ENCODE measurements at places on chromosomes 5 and 9.

DNA sequence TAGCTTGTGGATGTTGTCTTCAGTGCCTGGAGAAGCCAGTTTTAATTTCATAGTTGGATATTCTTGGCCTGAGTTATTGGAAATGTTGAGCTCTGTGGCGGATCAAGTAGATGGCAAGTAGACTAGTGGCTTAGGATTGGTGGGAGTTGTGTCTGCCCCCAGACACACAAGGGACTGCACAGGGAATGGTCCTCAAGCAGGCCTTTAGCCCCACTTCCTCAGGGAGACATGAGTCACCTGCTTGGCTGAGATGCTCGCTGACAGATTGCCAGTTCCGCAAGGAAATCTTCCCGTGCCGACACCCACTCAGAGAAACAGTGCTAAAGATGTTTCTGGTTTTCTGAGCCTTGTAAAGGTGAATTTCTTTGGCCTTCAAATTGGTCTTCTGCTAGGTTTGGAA, 18.8 kb upstream of the CATSPER3 start:
- DNase-seq: peak; percentile 21

GRCh38 chr9:130609163-130609562, 29.8 kb downstream of the FUBP3 start:
- no peak for DNase-seq

- DNase-seq: no peak
Observed at GRCh38 chr5:154646745-154647113, 108.4 kb upstream of the LARP1 start.

DNA sequence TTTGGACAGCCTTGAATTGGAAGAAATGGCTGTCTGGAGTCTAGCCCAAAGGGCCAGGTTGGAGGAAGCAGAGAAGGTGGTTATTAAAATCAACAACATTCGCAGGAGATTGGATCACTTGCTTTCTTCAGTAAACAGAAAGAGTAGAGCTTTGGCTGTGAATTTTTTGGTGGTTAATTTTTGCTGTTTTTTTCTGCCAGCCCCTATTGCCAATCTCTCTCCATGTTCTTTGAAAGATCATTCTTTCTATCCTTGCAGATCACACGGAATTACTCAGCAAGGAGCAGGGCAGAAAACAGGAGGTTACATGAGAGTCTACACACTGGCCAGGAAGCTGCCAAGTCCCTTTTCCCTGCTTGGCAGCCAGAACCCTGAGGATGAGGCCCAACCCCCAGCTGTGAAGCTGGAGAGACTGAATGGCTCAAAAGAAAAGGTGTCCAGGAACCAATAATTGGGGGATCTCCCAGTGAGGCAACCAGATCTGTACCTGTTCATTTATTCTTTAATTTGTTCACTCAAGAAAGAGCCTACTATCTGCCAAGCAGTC, 13.0 kb downstream of the GLRX start:
- no peak for DNase-seq

DNA sequence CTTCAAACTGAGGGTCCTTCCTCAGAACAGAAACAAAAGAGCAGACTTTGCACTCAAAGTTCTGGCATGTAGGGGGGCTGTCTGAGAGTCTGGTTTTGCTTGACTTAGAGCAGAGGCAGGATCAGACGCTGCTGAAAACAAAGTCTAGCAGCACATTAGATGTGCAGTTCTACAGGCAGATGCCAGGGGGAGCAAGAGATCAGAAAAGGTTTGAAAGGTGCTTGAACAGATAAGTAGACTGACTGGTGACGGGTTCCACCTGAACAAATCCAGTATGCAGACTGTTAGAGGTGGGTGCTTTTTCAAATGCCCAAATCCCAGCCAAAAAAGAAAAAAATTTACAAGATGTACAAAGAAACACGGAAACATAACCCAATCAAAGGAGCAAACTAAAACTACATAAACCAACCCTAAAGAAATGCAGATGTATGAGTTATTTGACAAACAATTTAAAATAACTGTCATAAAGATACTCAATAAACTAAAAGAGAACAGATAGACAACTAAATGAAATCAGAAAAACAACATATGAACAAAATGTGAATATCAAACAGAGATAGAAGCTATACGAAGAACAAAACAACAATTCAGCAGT, 194.7 kb upstream of the FREM1 start:
- peak; percentile 29 for DNase-seq

GRCh38 chr5:131379723-131380122, 115.9 kb downstream of the CDC42SE2 start:
- no peak for DNase-seq

DNA sequence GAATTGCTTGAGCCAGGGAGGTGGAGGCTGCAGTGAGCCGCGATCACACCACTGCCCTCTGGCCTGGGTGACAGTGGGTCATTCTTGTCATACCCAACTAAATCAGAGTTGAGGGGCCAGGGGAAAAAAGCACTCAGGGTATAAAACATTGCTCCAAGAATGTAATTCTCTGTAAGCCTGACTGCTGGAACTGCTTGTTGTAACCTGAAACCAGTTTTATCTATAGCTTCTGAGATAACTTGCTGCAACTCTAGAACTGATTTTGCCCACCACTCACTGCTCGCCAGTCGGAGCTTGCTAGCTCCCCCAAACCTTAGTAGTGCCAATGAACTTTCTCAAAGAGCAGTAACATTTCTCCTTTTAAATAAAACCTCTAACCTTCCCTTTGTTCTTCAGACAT, 9.6 kb upstream of the MSH3 start:
- no peak for DNase-seq

DNA sequence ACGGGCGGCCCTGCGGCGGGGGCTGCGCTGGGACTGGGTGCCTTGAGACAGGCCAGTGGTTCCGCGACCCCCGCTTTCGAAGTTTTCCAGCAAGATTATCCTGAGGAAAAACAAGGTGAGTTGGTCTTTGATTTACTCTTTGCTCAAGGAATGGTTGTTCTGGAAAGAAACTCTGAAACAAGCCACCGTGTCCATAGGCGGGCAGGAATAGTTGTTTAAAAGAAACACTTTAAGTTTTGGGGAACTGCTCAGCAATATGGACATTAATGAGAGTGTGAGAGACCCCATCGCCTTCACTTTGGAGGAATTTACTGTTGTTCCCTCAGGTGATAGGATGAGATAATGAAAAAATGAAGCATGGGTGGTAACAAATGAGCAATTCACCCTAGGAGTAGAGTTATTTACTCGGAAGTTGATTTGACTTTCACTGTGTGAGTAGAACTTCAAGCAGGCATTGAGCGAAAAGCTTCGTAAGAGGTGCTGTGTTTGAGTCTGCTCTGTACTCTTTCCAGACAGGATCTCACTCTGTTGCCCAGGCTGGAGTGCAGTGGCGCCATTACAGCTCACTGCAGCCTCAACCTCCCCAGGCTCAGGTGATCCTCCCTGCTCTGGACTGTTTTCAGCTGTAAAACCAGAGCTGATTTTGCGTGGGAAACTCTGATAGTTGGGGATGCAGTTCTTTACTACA, 1.1 kb downstream of the DMRTA1 start:
- DNase-seq: no peak

DNA sequence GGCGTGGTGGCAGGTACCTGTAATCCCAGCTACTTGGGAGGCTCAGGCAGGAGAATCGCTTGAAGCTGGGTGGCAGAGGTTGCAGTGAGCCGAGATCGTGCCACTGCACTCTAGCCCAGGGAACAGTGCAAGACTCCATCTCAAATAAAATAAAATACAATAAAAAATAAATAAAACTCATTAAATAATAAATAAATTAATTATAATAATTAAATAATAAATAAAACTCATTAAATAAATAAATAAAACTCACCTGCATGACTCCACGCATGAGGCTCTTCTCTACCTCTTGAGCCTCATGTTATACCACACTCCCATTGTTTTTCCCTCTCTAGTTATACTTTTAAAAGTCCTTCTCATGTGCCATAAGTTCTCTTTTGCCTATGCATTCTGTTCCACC, 995.4 kb downstream of the MAT2B start:
- no peak for DNase-seq

- DNase-seq: no peak
Observed at GRCh38 chr5:37396352-37396751, 17.2 kb downstream of the WDR70 start.

DNA sequence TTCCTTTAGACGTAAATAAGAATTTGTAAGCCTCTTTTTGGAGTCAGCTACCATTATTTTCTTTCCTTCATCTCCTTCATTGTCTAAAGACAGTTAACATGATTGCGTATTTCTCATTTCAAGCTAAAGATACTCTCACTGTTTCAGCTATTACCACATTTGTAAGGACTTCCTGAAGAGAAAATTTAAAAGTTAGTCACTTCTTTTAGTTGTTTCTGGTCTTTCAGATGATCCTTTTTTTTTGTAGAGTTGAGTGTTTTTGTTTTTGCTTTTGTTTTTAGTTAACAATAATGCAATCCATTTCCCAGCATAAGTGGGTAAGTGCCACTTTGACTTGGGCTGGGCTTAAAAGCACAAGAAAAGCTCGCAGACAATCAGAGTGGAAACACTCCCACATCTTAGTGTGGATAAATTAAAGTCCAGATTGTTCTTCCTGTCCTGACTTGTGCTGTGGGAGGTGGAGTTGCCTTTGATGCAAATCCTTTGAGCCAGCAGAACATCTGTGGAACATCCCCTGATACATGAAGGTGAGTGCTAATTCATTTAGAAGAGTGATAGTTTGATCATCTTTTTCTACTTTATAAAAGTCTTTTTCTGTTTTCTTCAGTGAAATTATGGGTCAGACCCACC, 2.0 kb downstream of the IL31RA start:
- DNase-seq: no peak

GRCh38 chr5:81631124-81631523, 119.8 kb downstream of the SSBP2 start:
- no peak for DNase-seq

DNA sequence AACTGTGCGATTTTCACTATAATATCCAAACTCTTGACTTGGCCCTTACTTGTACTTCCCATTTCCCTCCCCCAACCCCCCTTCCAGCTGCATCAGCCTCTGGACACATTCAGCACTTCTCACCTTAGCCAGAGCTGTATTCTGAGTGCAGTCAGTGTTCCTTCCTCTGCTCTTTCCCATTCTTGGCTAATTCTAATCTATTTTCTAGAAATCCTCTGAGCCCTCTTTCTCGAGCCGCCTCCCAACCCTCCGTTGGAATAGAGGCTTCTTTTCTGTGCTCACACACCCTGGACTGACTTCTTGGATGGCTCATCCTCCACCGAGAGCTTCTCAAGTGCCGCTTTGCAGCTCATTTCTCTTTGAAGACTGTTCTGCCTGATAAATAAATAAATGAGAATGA, 188.8 kb downstream of the NTRK2 start:
- DNase-seq: no peak

DNA sequence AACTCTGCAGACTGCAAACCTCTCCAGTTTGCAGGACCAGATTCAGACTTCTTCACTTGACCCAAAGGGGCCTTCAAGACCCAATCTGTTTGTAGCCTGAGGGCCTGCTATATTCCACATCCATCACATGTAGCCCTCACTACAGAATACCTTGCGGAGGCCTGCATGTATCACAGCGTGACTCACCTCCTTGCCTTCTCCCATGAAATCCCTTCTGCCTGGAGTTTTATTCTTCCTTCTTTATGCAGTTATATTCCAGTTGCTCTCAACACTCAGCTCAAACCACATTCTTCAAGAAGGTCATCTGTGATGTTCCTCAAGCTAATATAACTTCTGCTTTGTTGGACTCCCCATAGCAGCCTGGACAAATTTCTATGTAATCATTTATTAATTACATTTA, 198.5 kb upstream of the PTGER4 start:
- DNase-seq: no peak

DNA sequence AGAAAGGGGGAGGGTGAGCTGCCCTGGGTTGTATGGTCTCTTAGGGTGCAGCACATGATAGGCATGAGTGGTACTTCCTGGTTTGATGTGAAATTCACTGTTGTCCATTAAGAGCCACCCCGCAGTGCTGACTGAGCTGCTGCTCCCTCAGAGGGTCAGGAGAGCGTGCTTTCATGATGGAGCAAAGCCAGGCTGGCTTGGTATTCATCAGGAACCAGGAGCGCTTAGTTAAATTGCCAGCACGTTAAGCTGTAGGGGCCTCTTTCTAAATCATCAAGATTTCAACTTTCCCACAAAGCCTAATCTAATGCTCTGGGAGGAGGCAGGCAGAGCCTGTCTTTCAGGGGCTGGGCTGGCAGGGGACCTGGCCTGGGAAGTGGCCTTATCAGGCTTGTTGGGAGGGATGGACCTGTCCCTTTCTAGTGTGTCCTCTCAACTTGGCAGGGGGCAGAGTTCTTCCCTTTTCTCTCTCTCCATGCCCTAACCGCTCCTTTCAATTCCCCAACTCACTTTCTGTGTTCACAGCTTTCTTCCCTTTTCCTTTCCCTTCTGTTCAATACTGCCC, 7.9 kb downstream of the CYSTM1 start:
- DNase-seq: no peak

Measured in BE2C (cell line).